Stimulated activated CD4-positive, alpha-beta T cell treated with anti-CD3 and anti-CD28 coated beads, Interleukin-4, amount 100 ng/mL, for 24 hours (primary cell): ENCODE measurements at places on chromosomes 5 and 9.

GRCh38 chr5:177438468-177438867, 8.1 kb upstream of the PRR7 start:
- no peak for DNase-seq

GRCh38 chr5:76351577-76351976, 51.5 kb upstream of the IQGAP2 start:
- no peak for DNase-seq

DNA sequence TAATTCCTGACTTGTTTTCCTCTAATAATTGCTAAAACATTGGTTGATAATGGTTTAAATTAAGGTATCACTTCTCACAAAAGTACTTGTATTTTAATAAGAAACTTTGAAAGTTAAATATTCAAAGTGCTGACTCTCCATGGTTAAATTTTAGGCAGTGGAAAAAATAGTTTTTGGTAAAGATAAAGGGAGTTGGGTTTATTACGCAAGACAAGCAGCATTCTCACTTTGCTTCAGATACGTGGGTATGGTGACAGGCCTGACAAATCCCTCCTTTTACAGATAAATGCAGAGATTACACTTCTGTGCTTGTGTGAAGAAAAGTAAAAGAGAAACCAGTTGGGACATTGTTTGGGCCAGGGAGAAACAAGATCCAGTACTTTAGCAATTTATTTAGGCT, 14.5 kb upstream of the FAM170A start:
- DNase-seq, result no peak

DNA sequence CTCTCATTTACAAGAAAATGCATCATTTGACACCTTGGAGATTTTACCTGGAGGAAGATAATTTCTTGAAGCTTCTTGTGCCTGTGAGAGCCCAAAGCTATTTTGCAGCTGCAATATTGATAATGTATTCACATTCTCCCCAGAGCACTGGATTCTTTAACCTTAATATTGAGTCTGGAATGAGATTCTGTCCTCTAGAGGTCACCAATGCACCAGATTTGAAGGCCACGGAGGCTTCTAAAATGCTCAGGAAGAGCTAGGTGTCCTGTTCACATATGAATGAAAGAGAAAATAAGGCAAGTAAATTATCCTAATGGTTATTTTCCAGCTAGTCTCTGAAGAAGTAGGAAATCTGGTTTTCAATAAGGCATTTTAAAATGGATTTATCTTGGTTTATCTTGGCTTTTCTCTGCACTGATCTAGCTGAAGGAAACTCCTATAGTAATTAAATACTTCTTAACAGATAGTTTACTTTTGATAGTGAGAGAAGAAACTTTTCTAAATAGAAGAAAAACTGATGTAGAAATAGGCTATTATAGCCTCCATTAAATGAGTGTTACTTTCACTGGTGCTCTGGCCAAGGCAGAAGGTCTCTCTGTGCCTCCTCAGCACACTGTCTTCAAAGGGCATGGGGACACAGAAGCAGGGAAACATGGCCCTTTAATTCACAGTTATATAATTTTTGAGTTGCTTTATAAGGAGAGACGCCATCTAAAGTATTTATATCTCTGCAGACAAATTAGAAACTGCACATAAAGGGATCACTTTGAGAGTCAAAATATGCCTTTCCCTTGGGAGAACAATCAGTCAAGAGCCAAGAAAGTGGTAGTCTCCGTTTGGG, 297.0 kb upstream of the ACTBL2 start:
- DNase-seq, result peak; percentile 9

- DNase-seq, result no peak
These were observed 616.3 kb downstream of the EBF1 start for GRCh38 chr5:158483281-158483860.

DNA sequence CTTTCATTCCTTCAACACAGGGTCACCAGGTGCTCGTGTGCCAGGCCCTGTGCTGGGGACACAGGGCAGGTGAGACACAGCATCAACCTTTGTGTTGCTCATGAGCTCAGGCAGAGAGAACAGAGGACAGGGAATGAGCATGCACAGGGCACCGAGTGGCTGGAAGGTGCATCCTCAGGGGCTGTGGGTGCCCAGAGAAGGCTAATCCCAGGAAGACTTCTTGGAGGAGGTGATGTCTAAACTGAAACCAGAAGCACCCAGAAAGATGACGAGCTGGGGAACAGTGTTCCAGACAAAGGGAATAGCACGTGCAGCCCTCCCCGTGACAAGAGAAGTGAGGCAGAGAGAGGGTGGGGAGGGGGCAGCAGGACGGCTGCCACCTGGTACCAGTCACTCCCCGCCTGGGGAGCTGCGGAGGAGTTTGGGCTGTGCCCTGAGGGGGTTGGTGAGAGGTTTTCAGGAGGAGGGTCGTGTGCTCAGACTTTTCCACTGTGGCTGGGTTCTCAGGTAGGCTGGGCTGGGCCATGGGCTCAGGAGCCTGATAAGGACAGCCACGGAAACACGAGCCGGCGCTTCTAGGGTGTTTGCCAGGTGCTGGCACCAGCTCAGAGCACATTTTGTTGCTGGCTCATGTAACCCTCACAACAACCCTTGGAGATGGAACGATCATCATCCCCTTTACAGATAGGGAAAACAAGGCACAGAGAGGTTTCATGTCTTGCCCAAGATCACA, 46.0 kb downstream of the HMCN2 start:
- DNase-seq, result no peak

DNA sequence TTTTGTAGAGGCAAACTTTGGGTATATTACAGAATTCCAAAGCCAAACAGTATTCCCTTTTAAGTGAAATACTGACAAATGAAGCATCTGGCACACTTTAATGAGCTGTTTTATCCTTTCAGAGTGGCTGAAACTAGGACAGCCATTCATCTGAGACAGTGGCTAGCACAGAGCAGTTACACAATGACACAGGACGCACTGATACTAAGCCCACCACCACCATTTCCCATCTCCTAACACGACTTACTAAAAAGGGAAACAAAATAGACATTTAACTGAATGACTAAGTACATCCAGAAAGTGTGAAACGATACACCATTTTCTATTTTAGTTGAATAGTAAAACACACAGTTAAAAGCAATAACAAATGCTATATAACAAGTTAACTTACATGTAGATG, 120.4 kb upstream of the RETREG1 start:
- no peak for DNase-seq

DNA sequence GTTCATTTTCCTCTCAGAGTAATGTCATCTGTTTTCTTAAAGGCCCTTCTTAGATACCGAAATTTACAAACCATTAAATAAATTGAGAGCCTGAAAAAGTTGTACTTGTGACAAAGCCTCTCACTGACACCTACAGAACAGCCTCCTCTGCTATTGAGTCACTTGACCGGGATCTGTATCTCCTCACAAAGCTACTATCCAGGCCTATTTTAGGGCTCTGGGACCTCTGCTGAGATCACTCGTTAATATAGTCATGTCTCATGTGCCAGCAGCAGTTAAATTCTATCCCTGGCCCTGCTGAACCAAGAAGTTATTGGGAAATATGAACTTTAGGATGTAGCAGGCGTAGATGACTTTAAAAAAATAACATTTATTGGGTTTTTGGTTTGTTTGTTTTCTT, 31.1 kb downstream of the FBXO38 start:
- no peak for DNase-seq

GRCh38 chr5:14199902-14200301, 56.8 kb downstream of the TRIO start:
- no peak for DNase-seq

DNA sequence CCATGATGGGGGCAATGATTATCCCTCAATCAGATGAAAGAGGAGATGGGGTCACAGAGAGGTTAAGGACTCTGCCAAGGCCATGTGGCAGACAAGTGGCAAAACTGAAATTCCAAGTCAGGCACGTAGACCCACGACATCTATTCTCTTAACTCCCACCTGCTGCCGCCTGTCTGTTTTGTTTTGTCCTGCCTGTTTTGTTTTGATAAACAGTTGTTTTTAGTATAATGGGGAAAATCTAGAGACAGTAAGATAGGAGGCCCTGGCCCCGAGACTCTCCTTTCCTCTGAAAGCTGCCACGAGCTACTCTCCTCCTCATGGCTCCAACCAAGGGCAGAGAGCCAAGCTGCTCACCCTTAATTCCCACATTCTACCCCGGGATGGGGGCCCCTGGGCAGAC, 4.9 kb downstream of the FSTL4 start:
- no peak for DNase-seq

GRCh38 chr9:26131886-26132285, 453.6 kb upstream of the TUSC1 start:
- DNase-seq, result no peak

- no peak for DNase-seq
These were observed 16.5 kb downstream of the MRPL36 start for GRCh38 chr5:1783216-1783554.

GRCh38 chr5:135151256-135151655, 117.2 kb upstream of the PITX1 start:
- no peak for DNase-seq

DNA sequence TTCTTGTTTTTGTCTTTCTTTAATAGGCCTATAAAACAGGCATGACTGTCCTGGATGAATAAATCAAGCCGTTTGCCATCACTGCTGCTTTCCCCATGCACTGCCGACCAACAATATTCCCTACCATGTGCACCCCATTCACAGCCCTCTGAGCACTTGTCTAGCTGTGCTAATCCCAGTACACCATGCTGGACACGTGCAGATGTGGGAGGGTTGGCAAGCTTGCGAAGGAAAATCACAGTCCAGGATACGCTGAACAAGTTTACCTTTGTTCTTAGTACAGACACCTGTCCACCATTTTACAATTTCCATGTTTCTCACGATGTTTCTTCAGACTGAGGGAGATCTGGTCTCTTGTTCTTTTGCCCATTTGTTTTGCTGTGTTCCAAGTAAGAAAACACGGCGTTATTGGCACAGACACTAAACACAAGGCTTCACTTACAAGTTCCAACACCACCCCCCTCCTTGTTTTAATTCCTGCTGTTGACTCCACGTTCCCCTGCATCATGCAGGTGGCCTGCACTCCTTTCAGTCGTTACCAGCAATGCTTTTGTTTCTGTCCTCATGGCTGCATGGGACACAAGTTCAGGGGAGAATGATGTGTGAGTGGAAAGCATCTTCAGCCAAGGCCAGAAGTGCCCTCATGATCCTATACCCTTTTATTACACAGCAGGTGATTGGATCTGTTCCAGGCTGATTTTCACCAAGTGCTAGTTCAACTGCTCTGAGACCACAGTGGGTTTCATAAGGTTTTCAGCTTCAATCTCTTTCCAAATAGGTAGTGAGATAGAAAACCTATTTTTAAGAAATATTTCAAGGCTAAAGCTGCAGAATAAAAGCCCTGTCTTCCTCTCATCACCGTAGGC, 608.9 kb downstream of the IRX1 start:
- no peak for DNase-seq

- no peak for DNase-seq
These were observed 30.7 kb downstream of the RAI14 start for GRCh38 chr5:34686762-34687268.

DNA sequence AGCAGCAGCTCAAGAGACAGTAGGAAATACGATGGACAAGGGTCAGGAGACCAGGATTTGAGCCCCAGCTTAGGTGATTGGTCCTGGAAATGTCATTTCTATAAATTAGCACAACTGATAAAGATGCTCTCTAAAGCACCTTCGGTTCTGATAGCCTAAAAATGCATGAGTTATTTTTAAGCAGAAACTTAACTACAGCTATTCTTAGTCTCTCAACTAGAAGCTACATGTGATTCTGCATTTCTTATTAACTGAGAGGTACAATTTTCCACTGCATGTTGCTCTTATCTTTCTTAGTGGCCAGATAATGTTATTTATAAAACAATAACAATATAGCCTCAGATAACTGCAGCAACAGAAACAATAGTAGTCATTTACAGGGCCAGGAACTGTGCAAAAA, 136.4 kb downstream of the GRIA1 start:
- no peak for DNase-seq

DNA sequence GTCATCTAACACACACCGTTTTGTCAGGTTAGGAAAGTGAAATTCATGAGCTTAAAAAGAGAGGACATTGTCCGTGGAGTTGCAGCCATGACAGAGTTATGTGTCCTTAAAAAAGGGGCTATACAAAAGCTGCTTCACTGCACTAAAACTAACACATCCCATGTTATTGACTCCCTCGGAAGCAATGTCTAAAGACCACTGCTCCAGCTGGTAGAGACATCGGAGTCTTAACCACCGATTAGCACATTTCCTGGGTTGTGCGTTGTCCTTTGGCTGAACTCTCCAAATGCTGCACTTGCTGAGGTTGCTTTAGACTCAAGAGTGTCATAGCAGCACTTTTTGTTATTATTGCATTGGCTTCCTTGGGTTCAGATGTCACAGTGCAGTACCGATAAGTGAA, 128.3 kb upstream of the C9orf72 start:
- DNase-seq, result no peak

- no peak for DNase-seq
These were observed 1.4 kb downstream of the RAPGEF1 start for GRCh38 chr9:131738293-131739132.

GRCh38 chr5:123035918-123036390, 571 bp downstream of the PPIC start:
- no peak for DNase-seq

DNA sequence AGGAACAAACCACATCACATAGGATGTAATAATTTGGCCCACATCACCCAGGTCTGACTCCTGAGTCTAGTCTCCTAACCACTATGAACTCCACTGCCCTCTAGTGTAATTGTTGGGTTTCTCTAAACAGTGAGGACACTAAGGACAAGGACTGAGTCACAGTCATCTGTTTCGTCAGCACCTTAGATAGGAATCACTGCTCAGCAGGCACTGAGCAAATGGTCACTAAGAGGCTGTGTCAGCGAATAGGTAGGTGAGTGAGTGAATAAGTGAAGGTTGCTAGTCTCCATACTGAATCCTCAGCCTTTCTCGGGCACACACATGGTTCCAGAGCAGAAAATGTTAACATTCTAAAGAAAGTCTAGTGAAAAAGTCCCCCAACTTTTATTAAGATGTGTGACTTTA, 278.6 kb downstream of the SPOCK1 start:
- DNase-seq, result no peak

- no peak for DNase-seq
These were observed 77.0 kb upstream of the GNA14 start for GRCh38 chr9:77725046-77725694.

GRCh38 chr5:178356431-178356872, 123.8 kb upstream of the PHYKPL start:
- DNase-seq, result no peak

GRCh38 chr9:4117835-4118610, 181.8 kb downstream of the GLIS3 start:
- DNase-seq, result peak; percentile 57

DNA sequence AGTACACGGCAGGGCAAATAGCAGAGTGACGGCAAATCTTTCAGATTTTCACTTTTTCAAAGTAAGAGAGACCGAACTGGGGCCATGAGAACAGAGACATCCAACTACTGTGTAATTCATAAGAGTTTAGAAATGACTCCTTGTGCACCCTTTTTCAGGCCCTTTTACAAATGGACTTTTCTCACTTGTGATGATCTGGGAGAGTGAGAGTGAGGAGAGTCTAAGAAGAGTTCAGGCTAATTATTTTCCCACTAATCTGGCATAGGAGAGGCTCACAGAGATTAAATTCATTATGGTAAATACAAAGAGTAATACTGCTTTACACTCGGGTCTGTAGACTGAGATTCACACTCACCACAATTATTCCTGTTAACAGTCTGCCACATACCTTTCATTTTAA, 880 bp upstream of the CCNG1 start:
- DNase-seq, result no peak

- no peak for DNase-seq
These were observed 59.0 kb upstream of the ZBTB43 start for GRCh38 chr9:126745574-126746411.
